ENCODE measurements at places on chromosomes 7 and 10. TPM values are rescaled to one million over a fixed set of nuclear protein-coding genes. Genes with fewer than 3 reads are reported as not detected.

DNA sequence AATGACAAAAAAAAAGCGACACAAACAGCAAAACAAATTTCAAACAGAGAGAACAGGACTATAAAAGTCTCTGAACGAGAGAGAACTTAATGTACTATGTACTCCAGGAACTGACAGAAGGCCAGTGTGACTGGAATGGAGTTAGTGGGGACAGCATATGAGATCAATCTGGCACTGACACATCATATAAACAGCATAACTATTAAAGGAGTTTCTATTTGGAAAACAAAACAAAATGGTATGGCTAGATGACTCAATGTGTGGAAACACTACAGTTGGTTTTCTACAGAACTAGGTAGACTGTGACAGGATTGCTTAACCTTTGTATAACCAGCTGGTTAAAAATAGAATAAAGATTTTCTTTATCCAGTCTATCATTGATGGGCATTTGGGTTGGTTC lies 232.9 kb upstream of the KAT6B start:
- no peak for DNase-seq

DNA sequence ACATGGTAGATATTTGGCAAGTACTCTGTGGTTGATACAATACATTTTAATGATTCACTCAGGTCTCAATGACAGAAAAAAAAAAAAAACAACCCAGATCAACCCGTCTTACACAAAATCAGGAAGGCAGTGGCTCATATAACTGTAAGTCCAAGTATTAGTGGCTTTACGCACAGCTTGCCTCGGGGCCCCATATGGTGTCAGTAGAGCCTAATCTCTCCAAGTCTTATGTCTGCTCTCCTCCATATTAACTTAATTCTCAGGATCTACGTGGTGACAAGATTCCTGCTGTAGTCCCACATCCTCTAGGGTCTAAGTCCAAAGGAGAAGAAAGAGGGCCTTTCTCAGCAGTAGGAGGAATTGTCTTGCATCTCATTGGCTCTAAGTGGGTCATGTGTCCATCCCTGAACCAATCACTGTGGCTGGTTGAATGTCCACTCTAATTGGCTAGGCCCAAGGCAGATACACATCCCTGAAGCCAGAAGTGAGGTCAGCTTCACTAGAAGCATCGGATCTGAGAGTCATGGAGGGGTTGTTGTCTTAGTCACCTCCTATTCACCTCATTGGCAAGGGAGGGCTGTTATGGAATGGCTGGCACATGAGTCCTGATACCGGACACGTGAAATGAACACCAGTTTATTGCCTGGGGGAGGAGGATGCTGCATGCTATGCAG lies 20.5 kb upstream of the PLPP4 start:
- no peak for DNase-seq

DNA sequence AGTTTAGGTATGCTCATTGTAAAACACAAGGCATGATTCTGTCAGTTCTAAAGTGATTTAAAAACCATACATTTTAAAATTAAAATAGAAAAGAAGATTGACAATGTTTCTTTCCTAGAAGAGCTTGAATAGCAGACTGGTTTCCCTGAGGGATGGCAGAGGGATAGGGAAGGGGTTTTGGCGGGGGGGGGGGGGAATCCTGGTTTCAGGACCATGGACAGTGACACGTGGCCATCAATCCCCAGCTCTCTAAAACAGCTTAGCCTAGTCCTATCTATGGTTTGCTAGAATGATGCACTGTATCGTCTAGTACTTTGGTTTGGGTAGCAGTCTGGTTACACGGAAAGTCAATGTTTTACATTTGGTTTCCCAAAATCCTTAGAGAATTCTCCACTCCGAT lies 88.7 kb downstream of the PHYHIPL start:
- no peak for DNase-seq

DNA sequence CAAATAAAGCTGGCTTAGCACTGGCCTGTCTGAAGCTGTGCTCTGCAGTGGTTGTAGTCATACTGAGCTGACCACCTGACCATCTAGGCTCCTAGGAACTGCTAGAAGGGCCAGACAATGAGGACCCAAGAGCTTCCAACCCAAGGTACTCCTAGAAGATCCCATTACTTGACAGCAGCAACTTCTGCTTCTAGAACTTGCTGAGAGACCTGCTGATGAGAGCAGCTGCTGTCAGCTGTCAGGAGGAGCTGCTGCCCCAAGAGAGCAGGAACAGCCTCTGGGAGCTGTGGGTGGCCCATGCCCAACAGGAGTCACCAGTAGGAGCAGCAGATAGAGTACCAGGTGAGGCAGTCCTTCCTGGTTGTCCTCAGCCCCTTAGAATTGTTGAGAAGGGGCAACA lies 70.2 kb downstream of the RBM20 start:
- peak; percentile 62 for DNase-seq

DNA sequence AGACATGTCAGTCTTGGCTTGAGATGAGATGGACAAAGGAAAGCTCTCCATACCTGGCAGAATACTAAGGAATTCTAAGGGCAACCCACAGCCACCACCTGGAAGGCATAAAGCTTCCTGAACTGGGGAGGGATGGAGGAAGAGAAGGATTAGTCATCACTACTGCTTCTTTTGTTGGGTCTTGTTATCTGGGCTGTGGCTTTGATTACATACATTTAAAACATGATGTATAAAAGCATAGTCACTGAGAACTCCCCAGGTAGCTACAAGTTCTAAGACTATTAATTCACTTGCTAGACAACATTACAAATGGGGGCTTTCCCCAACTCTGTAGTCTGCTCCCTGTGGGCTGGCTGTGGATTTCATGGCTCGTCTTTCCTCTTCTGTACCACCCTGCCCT lies 58.2 kb downstream of the RBM33 start:
- DNase-seq: no peak

DNA sequence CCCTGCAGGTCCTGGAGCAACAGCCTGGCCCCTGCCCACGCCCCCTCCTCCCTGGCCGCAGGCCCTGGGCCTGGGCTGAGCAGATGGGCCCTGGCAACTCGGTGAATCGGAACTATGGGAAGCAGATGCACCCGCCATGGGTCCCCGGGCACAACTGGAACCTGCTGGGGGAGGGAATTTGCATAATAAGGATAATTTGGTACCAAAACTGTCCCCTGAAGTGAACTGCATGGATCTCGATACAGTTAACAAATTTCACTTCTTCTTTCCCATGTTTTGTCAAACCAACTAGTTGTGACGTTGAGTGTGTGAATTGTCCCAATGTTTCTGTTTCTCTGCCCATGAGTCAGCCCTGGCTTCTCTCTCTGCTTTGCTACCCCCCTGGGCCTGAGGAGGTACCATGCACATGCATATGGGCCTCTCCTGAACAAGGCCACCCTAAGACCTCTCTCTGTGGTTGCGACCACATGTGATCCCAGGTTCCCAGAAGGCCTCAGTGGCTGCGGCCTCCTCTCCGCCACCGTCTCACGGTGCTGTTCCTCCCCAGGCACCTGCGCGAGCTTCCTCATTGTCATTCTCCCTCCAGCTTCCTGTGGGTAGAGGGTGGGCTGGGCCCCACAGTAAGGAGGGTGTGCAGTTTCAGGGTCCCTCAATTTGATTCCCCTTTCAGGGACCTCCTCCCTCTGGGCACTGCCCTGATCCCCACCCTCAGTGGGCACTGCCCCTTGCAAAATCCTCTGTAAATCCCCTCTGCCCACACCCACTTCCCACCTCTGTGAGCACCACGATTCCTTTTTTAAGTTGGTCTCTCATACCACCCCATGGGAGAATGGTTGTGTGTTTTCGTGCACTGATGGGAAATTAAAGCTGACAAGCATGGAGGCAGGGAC lies 40.0 kb downstream of the FIGNL1 start:
- no peak for DNase-seq

- no peak for DNase-seq
Observed at GRCh38 chr7:39399986-39400385, 166.2 kb upstream of the YAE1 start.

- DNase-seq: no peak
Observed at GRCh38 chr10:122974023-122974422, 6.2 kb upstream of the PSTK start.

GRCh38 chr7:158648787-158649186 lies 55.8 kb downstream of the NCAPG2 start:
- no peak for DNase-seq

- no peak for DNase-seq
Observed at GRCh38 chr7:5774790-5775189, 6.7 kb downstream of the RNF216 start.

DNA sequence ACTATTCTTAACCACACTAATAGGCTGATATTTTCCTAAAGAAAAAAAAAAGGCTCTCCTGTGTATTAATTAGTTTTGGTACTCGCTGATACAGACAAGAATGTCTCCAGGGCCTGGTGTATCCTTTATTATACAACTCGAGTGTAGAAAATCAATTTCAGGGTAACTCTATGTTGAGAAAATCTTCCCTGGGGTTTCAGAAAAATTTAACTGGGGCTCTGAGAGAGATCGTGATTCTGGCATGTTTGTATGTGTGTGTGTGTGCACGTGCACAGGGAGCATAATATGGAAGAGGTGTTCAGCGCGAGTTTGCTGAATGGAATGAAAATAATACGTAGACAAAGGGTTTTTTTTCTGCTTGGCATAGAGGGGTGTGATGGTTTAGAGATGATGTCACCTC lies 496.8 kb downstream of the GPAM start:
- DNase-seq: no peak

GRCh38 chr7:51633006-51633405 lies 316.4 kb upstream of the COBL start:
- DNase-seq: no peak

- peak; percentile 90 for DNase-seq
Observed at GRCh38 chr10:70234668-70235447, 1.6 kb upstream of the PPA1 start.

DNA sequence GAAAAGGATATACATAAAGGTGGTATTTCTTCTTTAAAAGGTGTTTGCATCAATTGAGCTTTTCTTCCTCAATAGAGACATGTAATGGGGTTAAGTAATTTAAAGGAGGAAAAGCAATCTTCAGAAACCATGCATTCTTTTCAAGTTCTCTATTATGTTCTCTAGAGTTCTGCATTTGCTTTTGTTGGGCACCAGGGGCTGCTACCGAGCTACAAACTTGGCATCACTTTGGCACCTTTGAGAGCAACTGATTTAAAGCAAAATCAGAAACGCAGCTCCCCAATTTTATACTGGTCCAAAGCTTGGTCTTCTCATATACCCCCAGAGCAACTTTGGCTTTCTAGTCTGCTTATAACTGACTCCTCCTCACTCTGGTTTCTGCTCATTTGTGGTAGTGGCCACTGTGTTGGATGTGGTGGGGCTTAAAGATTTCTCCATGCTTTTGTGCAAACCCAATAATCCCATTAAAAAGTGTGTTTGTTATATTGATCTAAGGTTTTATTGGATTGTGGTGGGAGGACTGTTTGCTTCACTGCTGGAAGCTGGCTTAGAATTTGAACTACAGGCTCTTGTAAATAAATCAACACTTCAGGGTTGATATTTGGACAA lies 712.1 kb downstream of the PHTF2 start:
- DNase-seq: no peak

- no peak for DNase-seq
Observed at GRCh38 chr7:70426249-70426880, 705.6 kb upstream of the GALNT17 start.

GRCh38 chr10:7406712-7407333 lies 4.0 kb downstream of the SFMBT2 start:
- no peak for DNase-seq

The AKR1C1 gene
- total RNA-seq: 130 TPM

The CREB3L2 gene
- total RNA-seq: 29.2 TPM

The PLAC9 gene
- 41.7 TPM for total RNA-seq

The TRIM50 gene
- total RNA-seq: 0.42 TPM

The LIPK gene
- total RNA-seq: not detected

The HABP2 gene
- not detected for total RNA-seq

The DNAJC12 gene
- total RNA-seq: 4.1 TPM

The TMEM236 gene
- 0.34 TPM for total RNA-seq

Measured in esophagus muscularis mucosa (tissue), 4 donors.